ENCODE measurements at places on chromosomes 5 and 9.

GRCh38 chr5:168076561-168076991, 214.9 kb upstream of the WWC1 start:
- no peak for DNase-seq

GRCh38 chr9:124279531-124280175, 21.9 kb downstream of the NEK6 start:
- DNase-seq: no peak

- no peak for DNase-seq
Observed at GRCh38 chr9:30591461-30591860, 1793.0 kb upstream of the ACO1 start.

GRCh38 chr5:95471487-95471886, 80.3 kb downstream of the FAM81B start:
- DNase-seq: no peak

DNA sequence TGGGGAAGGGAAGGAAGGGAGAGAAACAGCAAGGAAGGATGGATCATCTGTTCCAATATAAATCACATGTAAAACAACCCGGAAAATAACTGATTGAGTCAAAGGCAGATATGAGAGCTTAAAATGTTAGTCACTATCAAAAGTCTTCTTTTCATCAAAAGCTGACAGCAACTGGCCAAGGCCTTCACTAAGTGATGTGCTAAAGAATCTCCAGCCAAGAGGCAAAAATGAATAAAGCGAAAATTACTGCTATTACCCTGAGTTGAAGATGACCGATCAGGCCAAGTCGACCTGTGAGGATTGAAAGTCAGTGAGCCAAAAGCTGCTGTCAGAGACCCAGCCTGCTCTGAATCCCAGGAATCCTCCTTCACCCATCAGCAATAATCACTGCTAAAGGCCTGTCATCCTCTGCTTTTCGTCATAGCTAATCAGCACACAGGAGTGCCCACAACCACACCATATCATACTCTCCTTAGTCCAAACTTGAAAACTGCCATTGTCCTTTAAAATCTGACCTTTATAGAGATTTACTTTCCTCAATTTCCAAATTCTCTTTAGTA, 736.9 kb downstream of the TLE1 start:
- DNase-seq: no peak
